ENCODE measurements at places on chromosomes 12 and 14.

- no peak for DNase-seq
These were observed 39.8 kb upstream of the CRACR2A start for GRCh38 chr12:3792623-3793288.

DNA sequence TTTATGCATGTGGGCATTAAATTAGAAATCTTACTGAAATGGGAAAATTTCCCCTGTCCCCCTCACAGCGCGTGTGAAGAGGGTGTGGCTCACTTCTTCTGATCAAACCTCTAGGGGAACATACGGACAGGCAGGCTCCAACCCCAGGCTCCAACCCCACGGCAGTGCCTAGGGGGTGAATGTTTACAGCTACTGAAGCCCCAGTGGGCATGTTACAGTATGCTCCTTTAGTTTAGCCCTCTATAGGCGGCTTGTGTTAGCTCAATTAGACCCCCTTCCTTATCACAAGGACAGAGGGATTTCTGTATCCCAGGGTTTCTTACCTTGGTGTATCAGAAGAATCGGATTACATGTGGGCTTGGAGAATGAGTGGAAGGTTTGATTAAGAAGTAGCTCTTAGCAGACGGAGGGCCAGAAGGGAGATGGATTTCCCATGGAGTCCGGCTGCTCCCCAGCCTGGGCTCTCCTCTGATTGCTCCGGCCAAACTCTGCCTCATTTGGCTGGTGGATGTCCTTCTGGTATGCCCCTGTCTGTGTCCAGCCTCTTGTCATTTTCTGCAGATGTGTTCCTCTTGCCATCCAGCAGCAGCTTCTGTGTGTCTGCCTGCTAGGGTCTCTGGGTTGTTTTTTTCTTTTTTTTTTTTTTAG lies 223.7 kb downstream of the TMTC2 start:
- DNase-seq = no peak

GRCh38 chr12:94265539-94265938 lies 117.2 kb downstream of the PLXNC1 start:
- no peak for DNase-seq

DNA sequence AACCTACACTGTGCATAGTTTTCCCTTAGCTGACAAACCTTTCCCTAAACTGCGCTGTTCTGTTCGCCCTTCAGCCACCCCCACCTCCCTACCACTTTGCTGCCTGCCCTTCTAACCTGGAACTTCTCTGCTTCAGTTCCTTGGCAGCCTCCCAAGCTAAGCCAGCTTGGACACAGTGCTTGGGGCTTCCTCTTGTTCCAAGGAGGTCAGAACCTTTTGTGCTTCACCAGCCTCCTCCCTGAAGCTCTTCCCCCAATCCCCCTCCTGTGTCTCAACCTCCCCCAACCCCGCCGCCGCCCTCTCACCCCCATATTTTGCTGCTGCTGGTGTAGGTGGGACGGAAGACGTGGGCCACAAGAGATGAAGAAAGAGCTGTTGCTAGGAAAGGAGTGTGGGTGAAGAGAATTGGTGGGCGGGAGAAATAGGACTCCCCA lies 8.1 kb upstream of the RIC8B start:
- DNase-seq = no peak

- no peak for DNase-seq
These were observed 83.7 kb downstream of the LMNTD1 start for GRCh38 chr12:25469368-25469767.
